ENCODE measurements at places on chromosomes 16 and 17.
A peak's percentile ranks its signal among the peaks of the same experiment; 100 is the strongest.

- peak; percentile 35 for DNase-seq
These were observed 56.9 kb downstream of the CYB5D2 start for GRCh38 chr17:4199818-4200402.

GRCh38 chr16:1991948-1992703 lies 2.4 kb downstream of the SYNGR3 start:
- DNase-seq, result peak; percentile 88

DNA sequence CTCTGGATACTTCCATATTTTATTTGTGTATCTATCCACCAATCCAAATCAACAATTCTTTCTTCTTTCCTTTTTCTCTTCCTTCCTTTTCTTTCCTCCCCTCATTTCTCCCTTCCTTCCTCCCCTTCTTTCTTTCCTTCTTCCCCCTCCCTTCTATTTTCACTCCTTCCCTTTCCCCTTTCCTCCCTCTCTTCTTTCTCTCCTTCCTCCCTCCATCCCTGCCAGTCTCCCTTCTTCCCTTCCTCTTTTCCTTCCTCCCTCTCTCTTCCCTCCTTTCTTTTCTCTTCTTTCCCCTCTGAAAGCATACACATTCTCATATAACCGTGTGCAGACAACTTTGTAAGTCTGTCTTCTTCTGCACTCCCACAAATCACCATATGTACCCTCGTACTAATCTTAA lies 382.3 kb upstream of the MAF start:
- DNase-seq, result no peak

- DNase-seq, result peak; percentile 65
These were observed 30.8 kb downstream of the FA2H start for GRCh38 chr16:74743668-74744299.

DNA sequence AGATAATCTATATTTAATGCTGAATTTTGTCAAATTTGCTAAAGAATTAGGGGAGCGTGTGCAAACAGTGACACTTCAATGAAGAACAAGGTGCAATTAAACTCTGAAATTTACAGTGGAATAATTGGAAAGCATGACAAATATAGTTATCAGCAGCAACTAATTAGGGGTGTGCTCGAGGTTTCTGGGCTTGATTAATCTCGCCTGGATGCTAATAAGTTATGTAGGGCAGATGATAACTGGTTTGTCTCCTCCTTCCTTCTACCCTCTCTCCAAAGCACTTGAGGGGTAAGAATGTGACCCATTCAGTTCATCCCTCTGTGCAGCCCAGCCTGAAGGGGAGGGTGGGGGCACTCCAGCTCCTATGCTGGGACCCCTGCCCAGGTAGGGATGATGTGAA lies 21.9 kb downstream of the MRM1 start:
- no peak for DNase-seq

DNA sequence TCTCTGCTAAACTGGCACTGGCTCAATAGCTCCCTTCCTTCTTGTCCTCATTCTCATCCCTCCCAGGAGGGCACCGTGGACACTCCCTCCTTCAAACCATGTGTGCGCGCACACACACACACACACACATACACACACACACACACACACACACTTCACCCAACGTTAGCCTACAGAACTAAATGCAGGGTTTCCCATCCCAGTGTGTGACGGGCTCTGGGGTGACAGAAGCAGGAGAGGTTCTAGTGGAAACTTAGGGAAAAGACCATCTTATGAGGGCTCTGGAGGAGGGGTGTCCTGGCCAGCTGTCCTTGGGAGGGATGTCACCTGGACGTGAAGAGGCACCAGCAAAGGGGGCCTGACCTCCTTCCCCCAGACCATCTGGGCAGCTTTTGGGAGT lies 19.7 kb downstream of the OSBPL7 start:
- no peak for DNase-seq

DNA sequence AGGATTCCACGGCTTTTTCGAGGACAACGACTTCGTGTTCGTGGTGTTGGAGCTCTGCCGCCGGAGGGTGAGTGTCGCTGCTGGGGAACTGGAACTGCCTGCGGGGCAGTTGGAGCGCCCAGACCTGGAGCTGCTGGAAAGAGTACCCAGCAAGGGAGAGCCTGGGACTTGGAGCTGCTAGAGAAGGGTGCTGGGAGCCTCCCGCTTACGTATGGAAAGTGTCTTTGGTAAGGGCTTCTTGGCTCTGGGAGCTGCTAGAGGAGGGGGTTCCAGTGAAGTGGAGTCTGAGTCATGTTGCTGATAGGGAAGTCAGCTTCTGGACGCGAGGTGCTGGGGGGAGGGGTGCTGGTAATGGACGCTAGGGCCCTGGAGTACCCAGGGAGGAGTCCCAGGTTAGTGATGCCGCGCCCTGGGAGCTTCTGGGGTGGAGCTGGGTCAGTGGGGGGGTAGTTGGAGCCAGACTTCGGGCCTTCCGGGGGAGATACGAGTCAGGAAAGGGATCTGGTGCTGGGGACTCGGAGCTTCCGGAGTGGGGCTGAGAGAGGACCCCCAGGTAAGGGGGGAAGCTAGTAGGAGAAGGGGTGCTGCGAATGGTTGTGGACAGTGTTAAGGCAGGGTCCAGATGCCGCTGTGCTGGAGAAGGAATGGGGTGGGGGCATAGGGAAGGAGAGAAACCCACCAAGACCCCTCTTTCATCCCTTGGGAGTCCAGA lies 741 bp downstream of the PLK1 start:
- DNase-seq, result peak; percentile 59

GRCh38 chr17:42404326-42405055 lies 16.2 kb upstream of the STAT3 start:
- DNase-seq, result no peak

Measured in iris pigment epithelial cell (primary cell).